Fibroblast of villous mesenchyme (primary cell): ENCODE measurements at places on chromosomes 16 and 17. TPM values are rescaled to one million over a fixed set of nuclear protein-coding genes. Genes with fewer than 3 reads are reported as not detected.

TP53TG3 gene
- total RNA-seq = 0.32 TPM in 1 of 2 replicates, not detected in the other

COL1A1 gene
- 2,749 and 5,894 TPM in 2 replicates for total RNA-seq

LGALS9 gene
- total RNA-seq = 1.7 and 2.3 TPM in 2 replicates

HSPB9 gene
- not detected in 2 replicates for total RNA-seq

NPB gene
- total RNA-seq = 0.43 and 0.64 TPM in 2 replicates

TNFRSF13B gene
- not detected in 2 replicates for total RNA-seq

MYOCD gene
- total RNA-seq = 11.0 and 14.7 TPM in 2 replicates

ITGA3 gene
- 207 and 266 TPM in 2 replicates for total RNA-seq

SAMD14 gene
- total RNA-seq = 4.7 and 5.8 TPM in 2 replicates

STX1B gene
- total RNA-seq = 2.2 and 2.6 TPM in 2 replicates

P2RX5 gene
- total RNA-seq = 0.32 and 2.2 TPM in 2 replicates

TPPP3 gene
- 0.86 and 0.97 TPM in 2 replicates for total RNA-seq

CCDC57 gene
- 19.9 and 20.6 TPM in 2 replicates for total RNA-seq

TP53TG3F gene
- under 0.01 TPM in 1 of 2 replicates, not detected in the other for total RNA-seq

SLFN14 gene
- not detected in 2 replicates for total RNA-seq

C17orf50 gene
- total RNA-seq = not detected in 2 replicates

SLC13A2 gene
- not detected in 2 replicates for total RNA-seq

UNC13D gene
- total RNA-seq = 0.86 and 1.6 TPM in 2 replicates

MEIOC gene
- total RNA-seq = under 0.01 and 0.43 TPM in 2 replicates

SENP3 gene
- 69.9 and 75.1 TPM in 2 replicates for total RNA-seq

PIPOX gene
- 1.7 and 2.9 TPM in 2 replicates for total RNA-seq

ZFPM1 gene
- 2.6 TPM in 2 replicates for total RNA-seq

CCDC92B gene
- not detected in 2 replicates for total RNA-seq

SKAP1 gene
- total RNA-seq = not detected in 2 replicates

MPP3 gene
- total RNA-seq = 8.7 and 9.1 TPM in 2 replicates

ZP2 gene
- not detected in 2 replicates for total RNA-seq
